HepG2 (cell line): ENCODE measurements at places on chromosomes 7 and 10.

- H3K27ac ChIP-seq = no peak overlapping the region
- H3K36me3 ChIP-seq = no peaks in the 10 kb centered on the region
- peaks cover 7% of the 10 kb centered on the region; the same call in 1 of the 2 replicates for H3K4me1 ChIP-seq
- H3K4me3 ChIP-seq = no peak overlapping the region
Measured at GRCh38 chr7:95581467-95581866, 14.8 kb downstream of the PDK4 start.

DNA sequence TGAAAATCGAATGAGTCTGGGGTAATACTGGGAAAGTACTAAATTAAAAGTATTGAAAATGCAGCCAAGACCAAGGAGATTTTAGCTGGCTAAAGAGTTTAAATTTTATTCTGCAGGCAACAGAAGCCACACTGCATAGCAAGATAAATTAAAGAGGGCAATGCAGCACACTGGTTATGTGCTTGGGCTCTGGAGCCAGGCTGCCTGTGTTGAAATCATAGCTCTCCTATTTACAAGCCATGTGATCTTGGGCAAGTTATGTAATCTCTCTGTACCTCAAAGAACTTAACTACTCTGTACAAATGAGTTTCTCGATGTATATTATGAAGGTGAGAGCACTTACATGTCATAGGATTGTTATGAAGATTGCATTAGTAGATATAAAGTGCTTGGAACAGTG is 9.9 kb downstream of the SLC25A13 start:
- no peaks in the 10 kb centered on the region for H3K27me3 ChIP-seq
- H3K36me3 ChIP-seq = peaks cover 15% of the 10 kb centered on the region; the same call in 2 of the 3 replicates
- H3K27ac ChIP-seq = no peak overlapping the region
- DNase-seq = peak; percentile 30
- H3K4me3 ChIP-seq = no peak overlapping the region

DNA sequence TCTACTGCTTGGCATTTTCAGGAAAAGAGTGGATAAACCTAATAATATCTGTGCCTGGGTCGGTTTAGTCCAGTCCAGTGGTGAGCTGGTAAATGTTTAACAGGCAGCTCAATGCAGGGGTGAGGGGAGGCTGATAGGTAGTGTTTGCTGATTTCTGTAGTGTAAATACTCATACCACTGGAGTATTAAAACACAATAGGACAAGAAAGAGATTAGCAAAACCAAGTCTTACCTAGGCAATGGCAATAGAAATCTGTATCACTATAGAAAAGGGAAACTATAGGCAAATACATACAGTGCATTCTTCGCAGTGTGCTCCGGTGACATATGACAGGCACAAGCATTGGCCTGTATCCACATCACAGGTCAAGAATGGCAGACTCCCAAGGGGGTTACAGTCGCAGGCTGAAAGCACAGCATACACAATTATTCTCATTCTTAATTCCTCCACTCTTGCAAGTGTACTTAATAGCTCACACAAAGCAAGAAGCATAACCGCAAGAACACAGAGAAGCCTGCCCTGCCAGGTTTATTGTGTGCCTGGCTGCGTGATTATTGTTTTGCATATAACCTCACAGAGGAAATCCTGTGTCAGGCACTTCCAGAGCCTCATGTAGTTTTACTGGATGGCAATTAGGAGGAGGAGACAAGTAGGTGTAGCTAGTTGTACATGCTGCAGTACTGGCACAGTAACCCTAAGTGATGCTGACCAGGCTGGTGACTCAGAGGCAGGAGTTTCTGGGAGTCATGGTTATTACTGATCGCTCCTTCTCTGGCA is 35.0 kb downstream of the LAMB4 start:
- no peaks in the 10 kb centered on the region for H3K36me3 ChIP-seq
- no peak overlapping the region for H3K4me3 ChIP-seq
- no peak overlapping the region for H3K27ac ChIP-seq

DNA sequence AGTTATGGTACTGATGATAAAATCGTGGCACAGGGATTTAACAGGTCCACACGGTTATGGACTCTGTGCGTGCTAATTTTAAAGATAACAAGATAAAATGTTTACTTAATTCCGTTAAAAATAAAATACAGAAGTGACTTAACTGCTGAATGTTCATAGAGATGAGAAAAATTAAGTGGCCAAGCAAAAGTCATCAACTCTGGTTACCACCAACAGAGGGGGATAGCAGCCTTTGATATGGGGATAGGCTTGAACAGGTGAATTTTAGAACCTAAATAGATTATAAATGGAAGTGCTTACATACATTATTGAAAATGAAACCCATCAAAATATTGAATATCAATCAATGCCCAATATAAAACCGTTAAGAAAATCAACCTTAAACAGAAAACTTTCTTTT is 245.0 kb downstream of the WDR37 start:
- H3K27ac ChIP-seq = no peak overlapping the region
- no peak overlapping the region for H3K4me3 ChIP-seq
- H3K36me3 ChIP-seq = no peaks in the 10 kb centered on the region

- H3K27ac ChIP-seq = no peak overlapping the region
- no peaks in the 10 kb centered on the region for H3K4me1 ChIP-seq
- no peaks in the 10 kb centered on the region for H3K36me3 ChIP-seq
- no peak overlapping the region for H3K4me3 ChIP-seq
- no peak for DNase-seq
Measured at GRCh38 chr7:142181211-142181610, 69.7 kb downstream of the MGAM2 start.
